ENCODE measurements at places on chromosomes 3 and 15.

- DNase-seq: no peak
Observed at GRCh38 chr15:45136378-45136764, 6.6 kb downstream of the DUOX1 start.

DNA sequence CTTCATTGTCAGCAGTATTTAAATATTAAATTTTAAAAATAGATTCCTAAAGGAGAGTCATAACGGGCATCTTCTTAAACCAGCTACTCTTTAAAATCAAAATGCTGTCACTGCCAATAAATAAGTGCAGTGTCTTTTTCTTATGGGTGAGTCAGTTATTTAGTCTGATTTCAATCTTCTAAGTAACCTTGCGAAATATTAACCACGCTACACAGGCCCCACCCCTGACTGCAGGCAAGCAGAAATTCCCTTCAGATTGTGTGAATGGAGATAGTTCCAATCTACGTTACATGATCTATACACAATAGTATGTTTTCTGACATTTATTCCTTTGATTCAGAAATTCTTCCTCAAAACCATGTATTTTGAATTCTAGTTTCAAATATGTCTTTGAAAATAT is 141.5 kb downstream of the GADL1 start:
- DNase-seq: no peak

DNA sequence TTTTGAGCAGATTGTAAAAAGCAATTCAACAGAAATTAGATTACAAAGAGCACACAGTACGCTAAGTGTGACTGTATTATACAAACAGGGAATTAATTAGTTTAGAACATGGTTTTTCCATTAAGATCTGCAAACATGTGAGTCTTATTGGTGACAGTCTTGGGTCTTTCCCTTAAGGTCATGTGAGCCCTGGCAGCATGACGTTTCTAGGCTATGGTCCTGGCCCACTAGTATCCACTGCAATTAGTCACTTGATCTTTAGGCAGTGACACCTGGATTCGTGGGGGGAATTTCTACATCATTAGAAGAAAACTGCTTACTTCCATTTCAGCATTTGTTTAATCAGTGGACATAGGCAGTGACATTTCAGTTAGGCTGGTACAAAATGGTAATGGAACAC is 360.2 kb upstream of the NR2F2 start:
- DNase-seq: no peak

- no peak for DNase-seq
Observed at GRCh38 chr3:9251055-9251786, 1.8 kb upstream of the SRGAP3 start.

DNA sequence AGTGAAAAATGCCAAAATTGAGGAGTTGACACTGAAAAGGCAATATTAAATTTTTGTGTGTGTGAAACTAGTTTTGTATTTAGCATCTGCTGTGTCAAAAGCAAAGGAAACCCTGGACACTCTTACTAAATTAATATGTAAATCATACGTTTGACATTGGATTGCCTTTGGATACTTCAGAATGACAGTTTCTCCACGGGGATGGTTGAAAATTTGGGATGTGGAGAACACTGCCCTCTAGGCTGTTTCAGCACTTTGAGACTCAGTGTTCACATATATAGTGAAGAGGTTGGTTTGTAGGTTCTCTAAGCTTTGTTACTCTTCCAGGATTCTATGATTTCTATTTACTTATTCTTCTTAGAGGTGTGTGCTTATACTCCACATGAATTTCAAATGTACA is 3.0 kb downstream of the ROBO2 start:
- DNase-seq: no peak

DNA sequence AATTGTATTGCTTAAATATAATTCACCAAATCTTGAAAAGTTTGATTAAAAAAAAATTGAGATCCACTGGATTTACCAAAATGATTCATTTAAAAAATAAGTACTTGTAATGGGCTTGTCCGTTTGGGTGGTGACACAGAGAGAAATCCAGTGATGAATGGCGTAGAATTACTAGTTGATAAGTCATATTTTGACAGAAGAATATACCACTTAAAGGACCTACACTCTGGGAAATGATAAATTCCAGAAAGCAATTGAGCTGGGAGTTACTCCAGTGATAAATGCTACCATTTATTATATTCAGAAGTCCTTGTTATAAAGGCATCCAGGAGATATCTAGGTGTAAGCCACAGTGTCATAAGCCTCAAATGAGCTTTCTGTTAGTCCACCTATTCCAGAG is 141.8 kb upstream of the CFAP20DC start:
- DNase-seq: no peak

- DNase-seq: no peak
Observed at GRCh38 chr3:78887547-78888011, 880.2 kb downstream of the ROBO1 start.

- DNase-seq: no peak
Observed at GRCh38 chr3:129665024-129665768, 58.7 kb upstream of the PLXND1 start.

DNA sequence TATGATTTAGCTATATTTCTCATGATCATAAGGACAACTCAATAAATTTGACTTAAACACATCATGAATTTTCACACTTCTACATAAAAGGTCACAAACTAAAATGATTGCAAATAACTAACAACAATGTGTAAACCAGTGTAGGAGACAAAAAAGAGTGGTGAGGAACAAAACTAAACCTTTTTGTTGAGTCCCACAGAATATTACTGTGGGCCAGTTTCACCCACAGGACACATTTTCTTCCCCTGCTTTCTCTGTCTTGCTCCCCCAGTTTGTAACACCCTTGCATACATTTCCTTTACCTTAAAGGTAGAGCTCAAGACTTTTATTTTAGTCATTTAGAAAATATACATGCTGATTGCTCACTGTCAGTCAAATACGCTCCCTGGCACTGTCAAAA is 130.9 kb upstream of the GOLGA6L6 start:
- no peak for DNase-seq

GRCh38 chr15:55858661-55859060 is 115.7 kb upstream of the PRTG start:
- DNase-seq: no peak

GRCh38 chr3:10889206-10889960 is 73.4 kb downstream of the SLC6A11 start:
- no peak for DNase-seq

- DNase-seq: no peak
Observed at GRCh38 chr3:194100856-194101390, 35.0 kb upstream of the HES1 start.

GRCh38 chr15:42034628-42035434 is 14.0 kb upstream of the PLA2G4E start:
- DNase-seq: no peak

- no peak for DNase-seq
Observed at GRCh38 chr15:76197703-76198455, 113.4 kb downstream of the ETFA start.

GRCh38 chr15:29242456-29243242 is 27.0 kb downstream of the NSMCE3 start:
- no peak for DNase-seq

GRCh38 chr3:100089812-100090668 is 24.3 kb downstream of the FILIP1L start:
- DNase-seq: no peak

- no peak for DNase-seq
Observed at GRCh38 chr15:26197719-26198118, 334.6 kb upstream of the ATP10A start.

- DNase-seq: peak; percentile 84
Observed at GRCh38 chr15:99703603-99704443, 29.4 kb downstream of the LYSMD4 start.

GRCh38 chr15:88646951-88647350 is 8.1 kb downstream of the ISG20 start:
- no peak for DNase-seq

DNA sequence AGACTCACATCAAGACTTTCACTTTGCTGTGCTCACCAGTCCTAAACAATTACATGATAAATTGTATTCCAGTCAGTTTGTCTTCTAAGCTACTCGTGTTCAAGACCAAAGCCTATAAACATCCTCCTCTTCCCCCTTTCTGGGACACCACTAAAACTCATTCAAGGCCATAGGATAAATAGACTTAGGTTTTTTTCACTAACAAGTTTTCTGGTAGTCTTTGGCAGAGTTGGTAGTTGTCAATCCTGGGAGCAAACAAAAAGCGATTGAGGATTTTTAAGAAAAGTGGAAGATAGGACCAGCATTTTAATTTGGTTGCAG is 114.9 kb downstream of the TGFBR2 start:
- DNase-seq: no peak

DNA sequence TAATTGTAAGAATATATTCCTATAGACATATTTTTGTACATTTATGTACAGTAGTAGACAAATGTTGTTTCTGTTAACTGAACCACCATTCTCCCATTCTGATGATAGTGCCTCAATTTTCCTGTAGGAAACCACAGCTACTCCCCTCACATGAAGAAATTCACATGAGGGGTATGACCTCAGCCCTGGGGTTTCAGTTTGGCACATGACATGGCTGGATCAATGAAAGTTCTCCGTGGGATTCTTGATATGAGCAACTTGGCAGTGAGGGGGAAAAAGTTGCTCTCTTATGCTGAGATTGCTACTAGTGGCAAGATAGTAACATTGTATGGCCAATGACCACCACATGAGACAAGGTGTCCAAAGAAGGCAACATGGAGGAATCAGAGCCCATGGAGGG is 1090.3 kb upstream of the CFAP20DC start:
- DNase-seq: no peak

DNA sequence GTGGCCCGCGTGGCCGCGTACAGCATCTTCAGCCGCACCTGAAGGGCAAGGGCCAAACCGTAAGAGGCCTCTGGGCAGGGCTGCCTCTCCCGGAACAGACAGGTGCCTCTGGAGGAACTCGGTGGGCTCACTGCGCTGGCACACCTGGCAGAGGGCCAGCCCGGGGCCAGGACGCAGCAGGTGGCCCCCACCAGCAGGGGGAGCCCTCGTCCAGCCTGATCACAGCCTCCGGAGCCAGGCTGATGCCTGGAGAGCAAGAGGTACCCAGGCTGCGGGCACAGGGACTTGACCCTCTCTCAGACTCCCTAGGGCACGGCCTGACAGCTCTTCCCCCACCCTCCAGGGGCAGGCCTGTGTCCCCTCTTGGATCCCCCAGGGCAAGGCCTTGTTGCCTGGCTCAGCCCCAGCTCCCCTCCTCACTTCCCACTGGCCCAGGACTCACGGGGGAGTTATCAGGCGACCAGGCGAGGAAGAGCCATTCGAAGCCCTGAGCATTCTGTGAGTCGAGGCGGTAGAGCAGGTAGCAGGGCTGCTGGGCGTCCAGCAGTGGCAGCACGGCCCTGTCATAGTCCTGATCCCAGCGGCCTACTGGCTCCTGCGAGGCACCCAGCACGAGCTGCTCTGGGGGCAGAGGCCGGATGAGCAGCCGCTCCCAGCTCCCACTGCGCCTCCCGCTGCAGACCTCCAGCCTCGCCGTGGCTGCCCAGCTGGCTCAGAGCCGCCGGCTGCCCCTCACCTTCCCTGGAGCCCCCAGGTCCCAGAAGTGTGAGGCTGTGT is 6.2 kb upstream of the TLR9 start:
- no peak for DNase-seq

- no peak for DNase-seq
Observed at GRCh38 chr15:80595396-80595795, 99.7 kb upstream of the ABHD17C start.

DNA sequence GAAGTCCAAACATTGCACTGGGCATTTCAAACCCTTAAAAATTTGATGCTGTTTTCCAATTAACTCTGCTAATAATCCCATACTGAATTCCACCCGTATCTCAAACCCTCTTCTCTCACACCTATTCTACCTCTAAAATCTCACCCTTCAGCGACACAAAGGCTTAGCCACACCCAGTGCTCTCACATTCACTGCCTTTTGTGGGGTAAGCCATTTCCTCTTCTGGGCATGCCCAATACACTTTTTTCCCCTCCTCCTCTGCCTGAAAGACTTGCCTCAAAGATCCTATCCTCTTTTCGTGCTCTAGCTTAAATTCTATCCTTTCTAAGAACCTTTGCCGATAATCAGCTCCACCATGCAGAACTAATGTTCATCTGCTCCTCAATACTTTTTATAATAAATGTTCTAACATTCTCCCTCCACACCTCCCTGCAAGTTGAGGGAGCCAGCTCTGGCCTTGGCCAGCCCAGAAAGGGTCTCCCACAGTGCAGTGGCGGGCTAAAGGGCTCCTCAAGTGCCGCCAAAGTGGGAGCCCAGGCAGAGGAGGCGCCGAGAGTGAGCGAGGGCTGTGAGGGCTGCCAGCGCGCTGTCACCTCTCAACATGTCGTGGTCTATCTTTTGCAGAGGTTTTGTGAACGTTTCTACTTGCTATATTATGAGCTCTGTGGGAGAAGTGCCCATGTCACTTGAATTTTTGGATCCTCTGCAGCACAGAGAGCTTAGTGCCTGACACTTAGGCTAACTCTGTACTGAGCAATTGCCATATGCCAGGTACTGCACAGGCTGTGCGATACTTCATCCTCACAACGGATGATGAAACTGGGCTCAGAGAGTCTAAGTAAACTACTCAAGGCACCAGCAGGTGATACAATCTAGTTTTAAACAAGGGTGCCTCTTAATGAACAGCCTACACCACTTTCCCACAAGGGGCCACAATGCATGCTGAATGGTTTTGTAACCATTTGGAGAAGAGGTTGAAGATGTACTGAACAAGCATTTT is 53.6 kb upstream of the BCL6 start:
- no peak for DNase-seq

GRCh38 chr3:168040607-168041208 is 55.0 kb downstream of the GOLIM4 start:
- peak; percentile 33 for DNase-seq

GRCh38 chr3:130516645-130517512 is at the start of gene COL6A6:
Gene COL6A6, plus strand, starts transcription at chr3:130517177. Its CDS starts 43,188 bp downstream, at chr3:130560365.
- DNase-seq: no peak

DNA sequence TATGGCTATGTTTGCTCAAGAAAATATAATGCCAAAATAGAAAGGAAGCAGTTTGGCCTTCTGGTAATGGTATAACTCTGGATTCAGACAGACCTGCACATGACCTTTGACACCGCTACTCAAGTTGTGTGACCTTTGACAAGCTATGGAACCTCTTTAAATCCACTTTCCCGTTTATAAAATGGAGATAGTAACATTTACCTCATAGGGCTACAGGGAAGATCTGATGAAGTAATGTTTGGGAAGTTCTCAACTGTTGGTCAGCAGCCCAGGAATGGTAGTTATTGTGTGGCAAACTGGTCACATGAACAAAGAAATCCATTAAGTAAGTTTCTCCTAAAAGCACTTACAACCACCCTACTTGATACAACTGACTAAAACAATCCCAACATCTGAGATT is 95.1 kb upstream of the PHLDB2 start:
- no peak for DNase-seq

DNA sequence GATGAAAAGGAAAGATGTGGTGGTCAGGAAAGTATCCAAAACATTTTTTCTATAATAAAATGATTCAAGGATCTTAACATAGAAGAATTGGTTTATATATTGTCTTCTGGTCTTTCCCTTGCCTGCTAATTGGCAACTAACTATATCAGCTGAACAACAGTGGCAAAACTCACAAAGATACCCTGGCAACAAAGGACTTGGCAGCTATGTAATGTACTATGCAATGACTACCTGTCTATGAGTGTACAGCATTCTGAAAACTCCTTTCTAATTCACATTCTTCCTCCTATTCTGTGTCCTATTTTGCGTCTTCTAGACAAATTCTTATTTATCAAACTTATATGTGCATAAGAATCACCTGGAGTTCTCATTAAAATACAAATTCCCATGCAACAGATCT is 15.7 kb upstream of the SERPINI2 start:
- no peak for DNase-seq
